ENCODE measurements at places on chromosomes 5 and 9. TPM values are rescaled to one million over a fixed set of nuclear protein-coding genes. Genes with fewer than 3 reads are reported as not detected.

The RFESD gene
- total RNA-seq: 5.7 TPM

The PCDHGA9 gene
- total RNA-seq: 0.08 TPM

The GABBR2 gene
- not detected for total RNA-seq

The CMYA5 gene
- 0.08 TPM for total RNA-seq

The PPIC gene
- total RNA-seq: not detected

The IFNA2 gene
- not detected for total RNA-seq

The TRIM14 gene
- 86.2 TPM for total RNA-seq

The HAVCR2 gene
- 53.7 TPM for total RNA-seq

The GMCL2 gene
- not detected for total RNA-seq

The CERCAM gene
- 0.39 TPM for total RNA-seq

The VLDLR gene
- total RNA-seq: 5.2 TPM

The PAEP gene
- total RNA-seq: not detected

The PCDHGB4 gene
- not detected for total RNA-seq

The PCDHA2 gene
- total RNA-seq: not detected

The S1PR3 gene
- 0.08 TPM for total RNA-seq

The SPATA31A3 gene
- not detected for total RNA-seq

The CDKN2B gene
- total RNA-seq: 6.3 TPM

The SNAPC4 gene
- total RNA-seq: 13.2 TPM

All from activated naive CD4-positive, alpha-beta T cell treated with anti-CD3 and anti-CD28 coated beads, Interleukin-2, amount 10 ng/mL, durations not matched to agents 5 hours and 36 hours (primary cell).